H4 (cell line): ENCODE measurements at places on chromosomes 7 and 10.

GRCh38 chr7:94957061-94957460, 49.7 kb downstream of the PPP1R9A start:
- no peak for DNase-seq

- peak; percentile 75 for DNase-seq
Measured at GRCh38 chr7:80634505-80634904, 3.9 kb upstream of the CD36 start.

- no peak for DNase-seq
Measured at GRCh38 chr10:97095701-97096260, 90.0 kb downstream of the SLIT1 start.

GRCh38 chr7:29917641-29918040, 72.0 kb downstream of the SCRN1 start:
- DNase-seq, result no peak

GRCh38 chr7:155356323-155357105, 58.8 kb downstream of the INSIG1 start:
- peak; percentile 62 for DNase-seq

DNA sequence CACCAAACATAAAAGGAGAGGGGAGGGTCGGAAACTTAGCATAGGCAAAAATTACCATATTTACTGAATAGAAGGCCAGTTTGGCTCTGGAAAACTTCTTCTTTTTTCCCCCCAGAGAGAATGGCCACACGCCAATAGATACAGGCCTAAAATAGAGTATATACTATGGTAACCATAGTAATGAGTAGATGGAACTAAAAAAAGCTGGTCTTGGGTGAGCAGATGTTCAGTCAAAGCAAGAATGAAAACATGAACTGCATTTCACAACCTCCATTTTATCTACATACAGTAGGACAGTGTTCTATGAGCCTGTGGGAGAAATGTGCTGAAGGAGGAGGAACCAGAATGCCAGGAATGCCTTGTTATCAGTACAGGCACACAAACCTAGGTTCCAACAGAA, 141.7 kb upstream of the SEMA3A start:
- DNase-seq, result no peak

- DNase-seq, result no peak
Measured at GRCh38 chr7:98911916-98912315, 33.6 kb downstream of the TRRAP start.

DNA sequence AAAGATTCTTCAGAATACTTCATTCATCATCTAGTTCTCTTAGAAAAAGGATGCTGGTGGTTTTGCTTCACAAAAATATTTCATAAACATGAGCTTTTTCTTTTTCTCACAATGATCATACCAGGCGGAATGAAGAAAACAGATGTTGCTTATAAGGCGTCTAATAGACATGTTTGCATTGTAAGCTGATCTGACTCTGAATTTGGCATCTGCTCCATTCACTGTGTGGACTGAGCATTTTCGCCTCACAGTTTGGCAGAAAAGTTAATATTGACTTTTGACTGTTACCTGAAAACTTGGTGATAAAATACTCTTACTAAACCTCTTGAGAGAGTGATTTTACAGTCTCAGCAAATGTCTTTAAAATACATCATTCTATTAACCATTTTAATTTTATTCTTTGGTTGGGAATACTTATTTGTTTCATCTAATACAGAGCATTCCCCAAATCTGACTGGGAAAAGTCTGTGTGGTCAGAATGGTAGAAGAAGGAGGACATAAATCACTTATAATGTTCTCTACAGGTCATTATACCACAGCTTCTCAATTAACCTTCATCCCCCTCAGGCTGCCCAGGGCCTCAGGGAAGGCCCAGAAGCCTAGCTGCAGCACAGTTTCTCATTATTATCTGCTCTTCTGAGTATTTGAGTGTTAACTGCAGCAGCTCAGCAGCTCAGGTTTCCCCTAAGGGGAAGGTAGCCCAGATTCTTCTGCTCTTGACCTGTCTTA, 121.6 kb upstream of the KAT6B start:
- no peak for DNase-seq

DNA sequence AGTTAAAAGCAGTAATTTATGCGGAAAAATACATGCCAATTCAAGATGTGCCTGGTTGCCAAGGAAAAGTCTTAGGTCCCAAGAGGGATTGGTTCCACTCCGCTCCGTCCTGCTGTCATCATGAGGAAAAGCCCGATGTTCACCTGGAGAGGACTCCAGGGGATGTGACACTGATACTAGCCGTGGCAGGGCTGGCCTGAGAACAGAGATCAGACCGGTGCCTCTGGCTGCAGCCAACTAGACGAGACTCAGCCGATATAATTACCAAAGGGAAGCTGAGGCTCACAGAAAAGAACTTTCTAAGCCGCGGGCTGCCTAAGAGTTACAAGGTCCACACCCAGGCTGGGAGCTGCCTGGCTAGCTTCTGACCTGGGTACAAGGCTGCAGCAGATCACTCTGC, 81.3 kb upstream of the UNC5B start:
- DNase-seq, result no peak

DNA sequence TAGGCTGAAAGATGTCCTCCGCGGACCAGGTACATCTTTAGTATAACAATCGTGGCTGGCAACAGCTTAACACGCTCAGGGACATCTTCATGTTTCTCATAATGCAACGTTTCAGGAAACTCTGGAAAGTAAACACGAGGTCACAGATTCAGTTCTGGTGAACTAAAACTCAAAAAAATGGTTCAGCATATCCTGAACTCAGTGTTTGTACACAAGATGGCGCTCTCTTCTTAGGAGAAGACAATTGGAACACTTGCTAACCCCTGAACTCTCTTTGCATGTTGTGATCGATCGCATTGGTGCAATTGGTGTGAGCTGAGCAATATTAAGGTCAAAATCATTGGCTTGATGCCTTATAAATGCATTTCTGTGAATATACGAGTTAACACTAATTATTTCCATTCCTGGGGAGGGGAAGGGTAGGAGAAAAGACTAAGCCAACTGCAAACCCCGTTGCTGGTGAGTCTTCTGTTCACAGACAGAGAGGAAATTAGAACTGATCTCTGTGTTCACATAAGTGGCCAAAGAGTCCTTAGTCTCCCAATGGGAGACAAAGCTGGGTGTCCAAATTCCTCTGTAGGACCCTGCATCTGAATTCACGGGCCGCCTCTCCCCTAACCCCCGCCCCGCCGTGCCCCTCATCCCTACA, 52.6 kb upstream of the FAM180A start:
- DNase-seq, result peak; percentile 69

- DNase-seq, result no peak
Measured at GRCh38 chr10:77244746-77245145, 392.9 kb downstream of the KCNMA1 start.

- no peak for DNase-seq
Measured at GRCh38 chr7:133126422-133126821, 44.5 kb upstream of the CHCHD3 start.

DNA sequence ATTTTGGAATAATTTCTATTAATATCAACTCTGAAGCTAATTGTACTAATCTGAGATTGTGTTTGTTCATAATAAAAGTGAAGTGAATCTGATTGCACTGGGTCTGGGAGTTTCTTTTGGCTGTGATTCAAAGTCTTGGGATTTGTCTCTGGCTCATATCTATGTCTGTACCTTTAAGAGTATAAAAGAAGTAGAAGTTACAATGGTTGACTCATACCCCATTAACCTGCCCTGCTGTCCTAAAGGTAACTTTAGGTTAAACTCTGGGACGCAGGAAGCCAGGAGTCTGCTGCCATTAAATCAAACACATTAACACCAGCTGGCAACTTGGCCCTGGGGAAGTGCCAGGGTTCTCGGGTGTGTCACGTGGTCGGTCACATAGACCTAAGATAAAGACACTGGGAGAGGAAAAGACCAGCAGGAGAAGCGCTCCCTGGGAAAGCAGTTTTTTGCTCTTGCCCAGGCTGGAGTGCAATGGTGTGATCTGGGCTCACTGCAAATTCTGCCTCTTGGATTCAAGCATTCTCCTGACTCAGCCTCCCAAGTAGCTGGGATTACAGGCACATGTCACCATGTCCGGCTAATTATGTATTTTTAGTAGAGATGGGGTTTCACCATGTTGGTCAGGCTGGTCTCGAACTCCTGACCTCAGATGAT, 17.8 kb downstream of the SCD start:
- DNase-seq, result peak; percentile 99

DNA sequence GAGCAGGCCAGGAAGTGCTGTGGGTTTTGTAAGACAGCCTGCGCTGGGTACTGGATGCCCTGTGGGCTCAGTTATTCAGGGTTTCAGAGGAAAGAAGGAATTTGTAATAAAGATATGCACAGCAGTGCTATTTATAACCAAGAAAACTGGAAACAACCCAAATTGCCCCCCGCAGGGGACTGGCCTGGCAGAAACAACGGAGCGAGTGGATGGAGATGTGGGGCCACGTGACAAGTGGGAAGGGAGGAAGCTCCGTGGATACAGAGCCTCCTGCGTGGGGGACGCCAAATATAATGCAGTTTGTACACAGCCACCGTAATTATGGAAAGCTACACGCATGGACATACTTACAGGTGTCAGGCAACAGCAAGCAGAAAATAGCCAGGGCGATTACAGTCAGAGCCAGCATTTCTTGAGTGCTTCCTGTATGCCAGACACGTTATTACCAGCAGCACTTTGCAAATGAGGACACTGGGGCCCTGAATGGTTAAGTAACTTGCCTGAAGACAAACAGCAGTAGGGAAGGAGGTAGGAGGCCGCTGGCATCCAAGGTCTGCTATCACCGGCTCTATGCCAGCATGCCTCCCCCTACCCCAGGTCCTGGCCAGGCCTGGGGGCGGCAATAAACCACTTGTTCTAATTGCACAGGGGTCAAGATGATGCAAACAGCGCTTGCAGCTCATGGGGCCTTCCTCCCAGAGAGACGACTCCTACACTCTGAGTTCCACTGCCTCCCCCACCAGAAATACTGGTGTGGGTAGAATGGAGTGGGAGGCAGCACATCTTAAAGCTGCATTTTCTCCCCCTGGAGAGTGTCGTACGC, 8.7 kb upstream of the CAMK2B start:
- DNase-seq, result peak; percentile 9

- DNase-seq, result no peak
Measured at GRCh38 chr10:111077785-111078504, 1.1 kb downstream of the ADRA2A start.

- DNase-seq, result no peak
Measured at GRCh38 chr7:143878884-143879283, 23.1 kb downstream of the TCAF1 start.

DNA sequence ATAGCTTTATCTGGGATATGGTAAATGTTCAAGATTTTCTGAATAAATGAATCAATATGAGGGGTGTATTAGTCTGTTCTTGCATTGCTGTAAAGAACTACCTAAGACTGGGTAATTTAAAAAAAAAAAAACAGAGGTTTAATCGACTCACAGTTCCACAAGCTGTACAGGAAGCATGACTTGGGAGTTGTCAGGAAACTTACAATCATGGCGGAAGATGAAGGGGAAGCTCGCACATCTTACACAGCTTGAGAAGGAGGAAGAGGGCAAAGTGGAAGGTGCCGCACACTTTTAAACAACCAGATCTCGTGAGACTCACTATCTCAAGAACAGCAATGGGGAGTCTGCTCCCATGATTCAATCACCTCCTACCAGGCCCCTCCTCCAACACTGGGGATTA, 32.5 kb upstream of the OTUD1 start:
- no peak for DNase-seq

DNA sequence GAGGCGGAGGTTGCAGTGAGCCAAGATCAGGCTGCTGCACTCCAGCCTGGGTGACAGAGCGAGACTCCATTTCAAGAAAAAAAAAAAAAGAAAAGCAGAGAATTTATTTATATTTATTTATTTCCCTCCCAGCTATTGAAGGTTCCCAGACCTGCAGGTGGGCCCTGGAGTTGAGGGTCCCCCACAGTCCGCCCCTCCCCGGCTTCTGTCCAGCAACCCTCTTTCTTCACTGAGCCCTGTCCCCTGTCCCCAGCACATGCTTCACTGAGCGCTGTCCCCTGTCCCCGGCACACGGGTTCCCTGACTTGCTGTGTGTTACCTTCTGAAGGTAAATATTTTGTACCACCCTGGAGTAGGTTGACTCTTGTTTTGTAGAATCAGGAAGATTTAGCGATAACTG, 301.7 kb upstream of the PITRM1 start:
- no peak for DNase-seq
